ENCODE measurements at places on chromosomes 4 and X. TPM values are rescaled to one million over a fixed set of nuclear protein-coding genes. Genes with fewer than 3 reads are reported as not detected.

The SLC6A14 gene
- total RNA-seq: not detected

The GPRIN3 gene
- total RNA-seq: 46.4 TPM

DNA sequence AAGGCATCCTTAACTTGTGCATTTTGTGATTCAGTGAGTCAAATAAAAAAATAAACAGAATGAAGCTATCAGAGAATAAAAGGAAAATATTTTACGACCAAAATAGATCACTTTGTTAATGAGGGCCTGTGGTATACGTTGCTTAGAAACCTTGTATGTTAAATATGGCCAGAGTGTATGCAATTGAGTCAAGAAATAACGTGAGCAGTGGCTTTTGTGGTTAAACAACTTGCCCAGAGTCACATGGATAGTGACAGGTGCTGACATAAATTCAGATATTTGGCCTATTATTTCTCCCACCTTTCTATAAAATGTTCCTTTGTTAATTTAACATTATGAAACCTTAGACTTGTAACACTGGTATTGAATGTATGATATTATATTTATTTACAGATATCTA is 393.4 kb downstream of the PABPC4L start:
- no peak for DNase-seq

DNA sequence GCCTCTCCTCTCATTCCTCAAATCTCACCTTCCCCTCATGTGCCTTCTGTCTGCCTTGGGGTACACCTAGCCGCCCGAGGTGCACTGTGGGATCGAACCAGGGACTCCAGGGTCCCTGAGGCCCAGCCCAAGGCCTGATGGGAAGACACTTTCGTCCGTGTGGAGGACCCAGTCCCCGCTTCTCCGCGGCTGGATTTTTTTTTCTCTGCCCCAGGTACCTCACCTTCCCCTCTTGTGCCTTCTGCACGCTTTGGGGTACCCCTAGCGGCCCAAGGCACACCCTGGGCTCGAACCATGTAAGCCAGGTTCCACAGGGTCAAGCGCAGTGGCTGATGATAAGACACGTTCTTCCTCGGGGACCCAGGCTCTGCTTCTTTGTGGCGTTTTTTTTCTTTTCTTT is 530.7 kb downstream of the CWH43 start:
- DNase-seq: no peak

GRCh38 chr4:52036886-52037530 is 1.1 kb downstream of the SGCB start:
- DNase-seq: no peak
